ENCODE measurements at places on chromosomes 16 and 17.

DNA sequence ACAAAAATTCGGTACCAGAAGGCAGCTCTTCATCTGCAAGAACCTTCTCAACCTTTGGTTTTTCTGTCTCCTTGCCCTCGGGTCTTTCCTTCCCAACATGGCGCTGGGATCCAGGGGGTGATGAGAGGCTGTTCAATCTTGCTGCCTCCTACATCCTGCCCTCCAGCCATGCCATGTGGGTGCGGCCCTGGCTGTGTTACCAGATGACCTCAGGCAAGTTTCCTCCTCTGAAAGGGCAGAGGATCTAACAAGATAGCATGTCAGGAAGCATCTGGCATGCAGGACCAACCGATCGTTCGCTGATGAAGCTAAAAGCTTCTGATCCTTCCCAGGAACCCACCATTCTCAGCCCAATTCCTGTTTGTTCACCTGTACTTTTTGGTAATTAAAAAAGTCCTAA is 36.8 kb upstream of the BCAR1 start:
- DNase-seq = no peak

DNA sequence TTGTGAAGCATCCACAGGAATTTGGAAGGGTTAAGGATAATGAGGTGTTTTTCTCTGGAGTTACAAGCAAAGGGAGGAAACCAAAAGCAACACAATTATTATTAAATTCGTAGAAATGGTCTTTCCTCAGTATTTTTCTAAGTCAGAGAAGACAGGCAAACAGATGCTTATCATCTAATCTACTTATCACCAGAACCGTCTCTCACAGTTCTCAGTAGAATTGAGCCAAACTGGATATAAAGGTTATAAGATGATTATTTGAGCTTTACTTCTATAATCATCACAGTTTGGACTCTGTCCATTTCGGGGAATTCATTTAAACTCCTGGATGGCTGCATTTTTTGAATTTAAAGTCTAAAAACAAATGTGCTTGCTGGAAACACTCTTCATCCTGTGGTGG is 245.0 kb downstream of the KCNJ2 start:
- no peak for DNase-seq

- DNase-seq = no peak
These were observed 4.9 kb downstream of the FBXO39 start for GRCh38 chr17:6780886-6781285.

GRCh38 chr17:48330421-48330820 is 99.6 kb downstream of the SKAP1 start:
- DNase-seq = no peak

- no peak for DNase-seq
These were observed 107.6 kb downstream of the TTC19 start for GRCh38 chr17:16107165-16107770.

- DNase-seq = no peak
These were observed 9.2 kb downstream of the MXRA7 start for GRCh38 chr17:76701471-76701967.

DNA sequence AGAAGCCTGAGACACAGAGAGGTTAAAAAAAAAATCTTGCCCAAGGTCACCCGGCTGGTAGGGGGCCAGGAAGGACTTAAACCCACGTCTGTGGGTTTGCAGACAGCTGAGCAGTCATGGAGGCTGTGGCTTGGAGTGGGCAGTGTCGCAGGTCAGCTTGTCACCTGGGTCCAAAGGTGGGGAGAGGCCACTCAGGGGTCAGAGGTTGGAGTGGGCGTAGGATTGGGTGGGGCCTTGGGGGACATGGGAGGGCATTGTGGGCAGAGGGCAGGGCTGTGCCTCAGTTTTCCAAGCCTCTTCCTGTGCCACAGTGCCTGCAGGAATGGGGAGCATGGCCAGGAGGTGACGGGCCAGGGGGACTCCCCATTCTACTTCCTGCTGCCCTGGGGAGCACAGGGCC is 2.0 kb upstream of the NDRG4 start:
- no peak for DNase-seq

GRCh38 chr16:17343728-17344127 is 127.0 kb downstream of the XYLT1 start:
- no peak for DNase-seq

DNA sequence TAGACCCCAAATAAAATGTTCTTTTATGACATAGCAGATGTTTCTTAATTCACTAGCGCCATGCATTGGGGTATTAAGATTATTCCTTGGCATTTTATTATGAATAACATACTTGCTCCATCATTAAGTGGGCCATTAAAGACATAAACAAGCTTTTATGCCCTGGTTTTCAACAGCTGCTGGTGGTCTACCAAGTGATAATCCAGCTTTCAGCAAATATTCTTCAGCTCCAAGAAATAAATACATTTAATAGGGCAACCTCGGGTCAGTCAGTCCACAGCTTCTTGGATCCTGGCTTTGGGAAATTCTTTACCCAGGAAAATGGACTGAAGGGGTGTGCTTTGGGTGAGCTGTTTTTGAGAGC is 217.3 kb upstream of the IRX3 start:
- no peak for DNase-seq

DNA sequence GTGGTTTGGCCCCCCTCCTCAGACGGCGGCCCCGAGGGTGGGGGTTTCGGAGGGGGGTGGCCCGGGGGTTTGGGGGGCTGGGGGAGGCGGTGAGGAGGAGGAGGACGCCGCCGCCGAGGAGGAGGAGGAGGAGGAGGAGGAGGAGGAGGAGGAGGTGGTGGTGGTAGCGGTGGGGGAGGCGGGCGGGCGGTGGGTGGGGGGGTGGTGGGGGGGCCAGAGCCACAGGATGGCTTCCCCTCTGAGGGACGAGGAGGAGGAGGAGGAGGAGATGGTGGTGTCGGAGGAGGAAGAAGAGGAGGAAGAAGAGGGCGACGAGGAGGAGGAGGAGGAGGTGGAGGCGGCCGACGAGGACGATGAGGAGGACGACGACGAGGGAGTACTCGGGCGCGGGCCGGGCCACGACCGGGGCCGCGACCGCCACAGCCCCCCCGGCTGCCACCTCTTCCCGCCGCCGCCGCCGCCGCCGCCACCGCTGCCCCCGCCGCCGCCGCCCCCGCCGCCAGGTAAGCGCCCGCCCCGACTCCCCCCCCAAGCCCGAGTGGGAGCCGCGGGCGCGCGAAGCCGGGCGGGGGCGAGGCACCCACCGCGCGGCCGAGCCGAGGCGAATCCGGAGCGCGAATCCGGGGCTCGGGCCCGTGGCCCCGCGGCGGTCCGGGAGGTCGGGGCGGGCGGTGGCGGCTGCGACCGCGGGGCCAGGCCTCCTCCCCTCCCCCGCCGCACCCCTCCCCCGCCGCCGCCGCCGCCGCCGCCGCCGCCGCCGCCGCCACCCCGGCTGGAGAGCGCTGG is 3.8 kb upstream of the CHD3 start:
- no peak for DNase-seq

GRCh38 chr17:19270704-19271611 is 33.8 kb downstream of the EPN2 start:
- DNase-seq = no peak

- DNase-seq = peak; percentile 35
These were observed 51.8 kb downstream of the SMPD3 start for GRCh38 chr16:68396481-68396880.

DNA sequence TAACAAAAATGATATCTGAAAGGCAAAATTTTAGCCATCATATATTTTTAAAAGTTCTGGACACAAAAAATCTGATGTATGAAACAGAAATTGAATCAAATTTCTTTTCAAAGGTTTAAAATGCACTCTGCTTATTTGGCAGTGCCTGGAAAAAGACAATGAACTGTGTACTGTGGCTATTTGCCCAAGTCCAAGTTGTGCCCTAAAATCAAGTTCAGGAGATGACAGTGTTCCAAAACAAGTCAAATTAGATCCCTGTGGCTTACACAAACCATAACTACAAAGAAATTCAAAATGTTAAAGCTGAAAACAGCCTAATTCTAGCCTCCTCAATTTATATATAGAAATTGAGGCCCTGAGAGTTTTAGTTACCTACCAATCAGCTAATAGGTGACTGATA is 25.6 kb downstream of the CMC2 start:
- DNase-seq = no peak

DNA sequence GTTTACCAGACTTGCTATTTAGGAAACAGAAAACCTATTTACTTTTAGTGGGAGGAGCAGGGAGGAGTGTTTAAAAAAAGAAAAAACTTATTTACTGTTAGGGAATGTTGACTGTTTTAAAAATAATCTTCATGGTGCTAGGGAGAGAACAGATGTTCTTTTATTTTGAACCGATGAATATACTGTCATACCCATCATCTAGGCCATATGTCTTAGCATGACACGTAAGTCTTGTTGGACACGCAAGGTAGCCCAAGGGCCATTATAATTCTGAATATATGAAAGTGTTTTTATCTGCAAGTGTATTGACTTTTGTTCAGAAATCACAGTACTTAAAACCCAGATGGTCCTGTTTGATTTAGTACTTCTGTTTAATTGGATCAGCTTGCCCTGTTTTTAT is 11.6 kb downstream of the WIPF2 start:
- DNase-seq = no peak

GRCh38 chr16:57536306-57537193 is at the start of gene CCDC102A:
TSS of gene CCDC102A (minus strand) at chr16:57536571. CDS start at chr16:57529177, 7,394 bp downstream.
- peak; percentile 38 for DNase-seq

DNA sequence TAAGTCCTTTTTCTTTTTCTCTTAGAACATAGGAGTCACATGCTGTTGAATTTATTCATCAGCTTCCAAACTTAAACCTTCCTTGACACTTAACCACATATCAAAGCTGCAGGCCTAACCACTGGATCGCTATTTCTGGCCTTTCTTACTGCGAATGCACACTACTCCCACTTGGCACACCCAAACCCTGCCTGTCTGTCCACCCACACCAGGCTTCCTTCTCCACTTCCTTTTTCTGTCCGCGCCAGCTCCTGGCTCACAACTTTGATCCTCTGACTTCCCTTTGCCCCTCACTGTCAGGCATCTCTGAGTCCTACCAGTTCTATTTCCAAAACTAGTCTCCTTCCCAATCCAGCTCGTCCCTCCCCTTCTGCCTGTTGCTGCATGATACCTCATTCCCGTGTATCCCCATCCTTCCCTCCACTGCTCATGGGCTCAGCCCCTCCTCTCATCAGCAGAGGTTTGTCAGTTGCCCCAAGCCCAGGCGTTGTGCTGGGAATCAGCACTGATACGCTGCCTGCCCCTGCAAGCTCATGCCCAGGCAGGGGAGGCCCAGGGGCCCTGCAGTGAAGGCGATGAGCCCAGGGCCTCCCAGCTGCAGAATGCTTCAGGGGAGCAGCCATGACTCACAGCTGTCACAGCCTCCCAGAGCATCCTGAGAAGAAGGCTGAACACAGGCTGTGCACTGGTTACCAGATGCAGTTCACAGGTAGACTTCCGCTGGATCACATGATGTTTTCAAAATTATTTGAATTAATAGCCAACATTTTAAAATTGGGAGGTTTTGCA is 179.8 kb downstream of the KATNIP start:
- peak; percentile 24 for DNase-seq

GRCh38 chr17:4389079-4389478 is 22.6 kb upstream of the UBE2G1 start:
- DNase-seq = no peak

- no peak for DNase-seq
These were observed 7.1 kb downstream of the SOX8 start for GRCh38 chr16:988471-989353.

- DNase-seq = no peak
These were observed 12.0 kb upstream of the BCAR1 start for GRCh38 chr16:75263291-75263962.

DNA sequence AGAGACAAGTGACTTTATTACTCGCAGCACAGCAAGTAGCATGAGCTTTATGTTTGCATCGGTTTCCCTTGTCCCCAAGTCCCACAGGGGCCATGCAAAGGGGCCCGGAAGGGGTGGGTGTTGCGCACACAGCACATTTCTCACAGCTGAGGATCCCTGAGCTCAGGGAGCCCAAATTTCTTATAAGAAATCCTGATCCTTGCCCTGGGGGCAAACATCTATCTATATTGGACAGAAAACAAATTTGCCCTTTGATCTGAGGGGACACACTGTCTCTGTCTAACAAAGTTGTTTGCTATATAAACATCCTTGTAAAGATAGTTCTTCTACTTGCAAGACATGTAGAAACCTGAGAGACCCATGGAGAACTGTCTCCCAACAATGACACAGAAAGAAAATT is 35.7 kb upstream of the MEAK7 start:
- DNase-seq = no peak

DNA sequence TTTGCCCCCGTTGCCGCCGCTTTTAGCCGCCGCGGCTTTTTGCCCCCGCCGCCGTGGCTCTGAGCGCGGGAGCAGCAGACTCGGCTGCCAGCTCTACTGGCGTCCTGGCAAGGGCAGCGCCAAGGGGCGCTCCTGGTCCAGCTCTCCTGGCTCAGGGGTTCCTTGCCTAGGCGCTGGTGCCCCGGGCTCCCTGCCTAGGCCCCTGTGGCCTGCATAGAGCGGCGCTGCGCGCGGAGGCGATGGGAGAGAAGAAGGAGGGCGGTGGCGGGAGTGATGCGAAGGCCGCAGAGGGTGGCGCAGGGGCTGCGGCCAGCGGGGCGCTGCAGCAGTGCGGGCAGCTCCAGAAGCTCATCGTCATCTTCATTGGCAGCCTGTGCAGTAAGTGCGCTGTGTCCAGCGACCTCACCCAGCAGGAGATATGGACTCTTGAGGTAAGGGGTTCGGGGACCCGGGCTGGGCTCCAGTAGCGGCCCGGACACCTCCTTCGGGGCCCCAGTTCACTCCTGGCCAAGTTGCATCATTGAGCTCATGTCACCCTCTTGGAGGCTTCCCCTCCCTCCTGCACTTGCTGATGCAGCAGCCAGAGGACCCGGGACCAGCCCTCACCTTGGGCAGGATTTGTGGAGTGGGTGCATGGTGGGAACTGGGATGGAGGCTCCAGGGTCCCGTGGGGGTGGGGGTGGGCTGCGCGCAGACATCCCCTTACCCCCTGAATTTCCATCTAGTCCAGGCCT is 1344.4 kb downstream of the TP53TG3F start:
- DNase-seq = no peak

GRCh38 chr16:23433261-23433920 is 19.6 kb downstream of the COG7 start:
- DNase-seq = no peak

DNA sequence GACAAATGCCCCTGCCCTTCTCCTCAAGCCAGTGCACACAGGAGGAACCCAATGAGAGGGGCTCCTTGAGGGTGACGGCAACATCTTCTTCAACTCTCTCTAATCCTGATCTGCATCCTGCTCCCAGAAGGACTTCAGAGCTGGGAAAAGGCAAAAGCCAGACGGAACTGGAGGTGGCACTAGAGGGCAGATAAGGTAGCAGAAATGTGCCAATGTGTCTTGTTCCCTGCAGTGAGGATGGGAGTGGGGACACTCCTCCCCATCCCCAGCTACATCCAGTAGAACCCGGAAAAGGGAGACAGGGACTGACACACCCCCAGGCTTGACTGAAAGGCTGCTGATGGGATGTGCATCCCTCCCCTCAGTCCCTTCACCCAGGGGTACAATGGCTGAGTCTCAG is 28.5 kb downstream of the SRCIN1 start:
- no peak for DNase-seq
